ENCODE measurements at places on chromosomes 6 and 20.
A peak's percentile ranks its signal among the peaks of the same experiment; 100 is the strongest.

DNA sequence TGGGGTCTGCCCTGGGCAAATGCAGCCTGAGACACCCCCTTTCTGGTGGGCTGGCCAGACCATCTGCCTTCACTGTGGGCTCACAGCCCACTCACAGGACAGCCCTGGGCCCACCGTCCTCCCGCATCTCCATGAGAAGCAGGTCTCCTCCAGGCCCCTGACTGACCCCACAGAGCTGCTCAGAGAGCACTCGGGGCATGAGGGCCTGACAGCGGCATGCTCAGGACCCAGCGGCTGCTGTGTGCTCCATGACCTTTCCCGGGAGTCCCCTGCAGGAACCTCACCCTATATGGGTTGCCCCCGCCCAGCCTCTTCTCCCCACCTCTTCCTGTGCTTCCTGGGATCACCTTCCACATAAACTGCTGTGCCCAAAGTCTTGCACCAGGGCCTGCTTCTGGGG lies 162.4 kb upstream of the CST7 start:
- no peak for DNase-seq

GRCh38 chr20:2767768-2768631 lies 32.4 kb downstream of the CPXM1 start:
- no peak for DNase-seq

- no peak for DNase-seq
These were observed 59.6 kb downstream of the LINC00237 start for GRCh38 chr20:21046413-21047070.

DNA sequence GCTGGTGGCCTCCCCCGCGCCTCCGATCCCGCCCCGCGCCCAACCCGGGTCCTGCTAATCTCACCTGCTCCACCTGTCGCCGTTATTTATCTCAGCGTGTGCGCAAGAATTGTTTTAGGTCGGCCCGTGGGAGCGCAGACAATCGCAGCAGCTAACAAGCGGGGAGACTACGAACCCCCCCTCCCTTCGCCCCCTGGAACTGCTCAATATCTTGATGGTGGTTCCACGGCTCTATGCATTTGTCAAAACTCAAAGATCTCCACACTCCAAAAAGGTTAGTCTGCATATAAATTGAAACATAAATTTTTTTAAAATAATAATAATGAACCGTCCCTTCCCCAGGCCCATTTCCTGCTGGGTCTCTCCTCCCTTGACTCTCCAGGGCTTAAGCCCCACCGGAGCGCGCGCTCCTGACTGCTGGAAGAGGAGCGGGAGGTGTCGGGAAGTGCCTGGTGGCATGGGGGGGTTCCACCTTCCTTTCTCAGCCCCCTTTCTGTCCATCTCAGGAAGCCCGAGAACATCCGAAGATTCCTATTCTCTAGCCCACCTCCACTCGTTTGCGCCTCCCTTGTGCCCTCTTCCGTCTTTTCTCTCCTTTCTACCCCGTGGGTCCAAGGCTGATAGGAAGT lies 1.6 kb upstream of the MDGA1 start:
- no peak for DNase-seq

- no peak for DNase-seq
These were observed 127.2 kb downstream of the MTHFD1L start for GRCh38 chr6:150992703-150993102.

GRCh38 chr6:2412731-2413130 lies 167.3 kb upstream of the GMDS start:
- no peak for DNase-seq

GRCh38 chr6:15392182-15392581 lies 146.3 kb downstream of the JARID2 start:
- DNase-seq, result no peak

DNA sequence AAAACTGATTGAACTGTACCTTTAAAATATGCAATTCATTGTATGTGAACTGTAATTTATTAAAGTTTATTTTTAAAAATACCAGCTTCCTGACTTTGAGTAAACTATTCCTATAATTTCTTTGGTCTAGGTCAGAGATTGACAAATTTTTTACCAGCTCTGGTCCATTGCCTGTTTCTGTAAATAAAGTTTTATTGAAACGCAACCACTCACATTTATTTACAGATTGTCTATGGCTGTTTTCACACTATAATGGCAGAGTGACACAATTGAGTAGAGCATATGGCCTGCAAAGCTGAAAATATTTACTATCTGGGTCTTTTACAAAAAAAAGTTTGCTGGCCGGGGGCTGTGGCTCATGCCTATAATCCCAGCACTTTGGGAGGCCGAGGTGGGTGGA lies 33.0 kb upstream of the NFATC2 start:
- no peak for DNase-seq

DNA sequence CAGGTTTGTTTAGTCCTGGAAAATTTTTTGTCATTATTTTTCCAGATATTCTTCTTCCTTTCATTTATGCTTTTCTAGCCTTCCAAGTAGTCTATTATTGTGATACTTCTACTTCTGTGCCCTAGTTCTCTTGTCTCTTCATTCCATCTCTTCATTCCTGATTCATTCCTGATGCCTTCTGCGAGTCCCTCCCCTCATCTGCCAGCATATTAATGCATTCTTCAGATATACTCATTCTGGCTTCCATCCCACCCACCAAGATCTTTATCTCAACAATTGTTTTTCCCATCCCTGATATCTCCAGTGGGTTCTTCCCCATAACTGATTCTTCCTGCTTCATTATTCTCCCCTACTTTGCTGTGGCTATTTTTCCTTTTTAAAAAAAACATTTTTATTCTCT lies 35.2 kb downstream of the ALDH5A1 start:
- no peak for DNase-seq

- DNase-seq, result no peak
These were observed 3.5 kb upstream of the PLCG1 start for GRCh38 chr20:41133709-41134361.

- no peak for DNase-seq
These were observed 1.2 kb downstream of the POU5F1 start for GRCh38 chr6:31169123-31169857.

- DNase-seq, result no peak
These were observed 128.8 kb upstream of the GGTLC1 start for GRCh38 chr20:24117383-24117782.

- no peak for DNase-seq
These were observed 20.8 kb upstream of the SNRPB2 start for GRCh38 chr20:16709017-16709416.

DNA sequence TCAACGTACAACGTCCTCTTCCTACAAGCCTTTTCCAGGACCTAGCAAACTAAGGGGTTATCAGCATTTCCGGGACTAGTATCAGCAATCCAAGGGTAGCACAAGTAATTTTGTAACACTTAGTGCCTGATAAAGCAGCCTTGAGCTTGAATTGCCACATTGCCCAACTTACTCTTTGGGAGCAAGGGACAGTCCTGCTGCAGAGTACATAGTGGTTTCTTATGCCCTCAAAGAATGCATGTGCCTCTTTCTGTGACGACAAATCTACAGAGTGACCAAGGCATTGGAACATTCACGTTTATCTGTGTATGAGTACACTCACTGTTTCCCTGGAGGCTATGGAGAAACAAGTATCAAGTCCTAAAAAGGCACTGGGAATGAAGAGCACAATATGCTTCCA lies 3.2 kb upstream of the ID4 start:
- no peak for DNase-seq

DNA sequence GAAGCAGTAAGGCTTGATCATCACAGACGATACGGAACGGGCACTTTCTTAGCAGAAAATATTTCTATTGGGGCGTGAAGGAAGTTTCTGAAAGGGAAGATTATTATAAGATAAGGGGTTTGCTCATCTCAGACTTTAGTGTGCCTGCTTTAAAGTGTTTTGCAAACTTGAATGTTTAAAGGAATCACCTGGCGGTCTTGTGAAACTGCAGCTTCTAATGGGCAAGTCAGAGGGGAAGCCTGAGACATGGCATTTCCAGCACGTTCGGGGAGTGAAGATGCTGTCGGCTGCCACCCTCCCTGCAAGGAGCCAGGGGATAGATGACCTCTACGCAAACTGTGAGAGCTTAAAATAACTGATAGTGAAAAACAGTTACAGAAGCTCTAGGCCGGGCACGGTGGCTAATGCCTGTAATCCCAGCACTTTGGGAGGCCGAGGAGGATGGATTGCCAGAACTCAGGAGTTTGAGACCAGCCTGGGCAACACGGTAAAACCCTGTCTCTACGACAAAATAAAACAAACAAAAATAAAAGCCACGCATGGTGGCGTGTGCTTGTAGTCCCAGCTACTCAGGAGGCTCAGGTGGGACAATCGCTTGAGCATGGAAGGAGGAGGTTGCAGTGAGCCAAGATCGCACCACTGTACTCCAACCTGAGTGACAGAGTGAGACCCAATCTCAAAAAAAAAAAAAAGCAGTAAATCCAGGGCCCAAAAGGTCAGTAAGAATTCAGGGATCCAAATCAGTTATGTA lies 2.3 kb upstream of the KIF16B start:
- DNase-seq, result no peak

DNA sequence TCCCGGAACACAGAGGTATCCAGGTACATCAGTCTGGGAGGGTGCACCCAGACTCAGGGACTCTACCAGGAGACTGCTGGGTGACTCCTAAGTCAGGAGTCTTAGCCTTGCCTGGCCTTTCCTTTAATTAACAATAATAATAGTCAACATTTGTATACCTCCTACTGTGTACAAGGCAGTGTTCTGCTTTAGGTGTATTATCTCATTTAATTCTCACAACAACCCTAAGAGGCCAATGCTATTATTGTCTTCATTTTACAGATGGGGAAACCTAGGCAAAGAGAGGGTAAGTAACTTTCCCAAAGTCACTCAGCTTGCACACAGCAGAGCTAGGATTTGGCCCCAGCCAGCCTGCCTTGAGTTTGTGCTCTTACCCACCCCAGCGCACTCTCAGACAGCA lies 39.6 kb downstream of the MRPL14 start:
- no peak for DNase-seq

- DNase-seq, result no peak
These were observed 179.4 kb downstream of the ASCC3 start for GRCh38 chr6:100701728-100702127.

- no peak for DNase-seq
These were observed 33.6 kb upstream of the NOP56 start for GRCh38 chr20:2618815-2619214.

GRCh38 chr6:155093430-155093829 lies 98.3 kb downstream of the TIAM2 start:
- no peak for DNase-seq

- DNase-seq, result no peak
These were observed 22.9 kb downstream of the CNBD2 start for GRCh38 chr20:35991142-35991771.

DNA sequence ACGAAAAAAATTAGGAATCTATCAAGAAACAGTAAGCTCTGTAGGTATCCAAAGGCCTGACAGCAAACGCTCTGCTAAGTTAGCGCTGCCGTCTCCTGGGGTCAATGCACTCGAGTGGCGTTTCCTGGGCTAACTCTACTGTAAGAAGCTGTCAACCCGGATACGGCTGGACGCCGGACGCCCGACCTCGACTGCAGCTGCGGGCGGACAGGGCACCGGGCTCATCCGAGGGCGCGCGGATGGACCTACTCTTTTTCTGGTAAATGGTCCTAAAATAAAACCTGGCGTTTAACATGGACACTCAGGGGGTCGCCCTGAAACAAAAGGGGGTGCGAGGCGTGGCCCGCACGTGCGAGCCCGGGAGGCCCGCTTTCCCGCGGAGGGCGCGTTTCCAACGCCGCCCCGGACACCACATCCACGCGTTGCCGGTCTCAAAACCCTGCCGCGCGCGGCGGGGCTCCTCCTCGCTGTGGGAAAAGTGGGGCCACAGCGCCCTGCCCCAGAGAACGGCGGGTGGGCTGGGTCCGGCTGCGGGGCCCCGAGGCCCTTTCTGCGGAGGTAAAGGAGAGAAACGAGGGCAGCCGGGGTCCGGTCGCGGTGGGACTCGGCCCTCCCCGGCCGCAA lies 537 bp downstream of the TCP1 start:
- peak; percentile 15 for DNase-seq

DNA sequence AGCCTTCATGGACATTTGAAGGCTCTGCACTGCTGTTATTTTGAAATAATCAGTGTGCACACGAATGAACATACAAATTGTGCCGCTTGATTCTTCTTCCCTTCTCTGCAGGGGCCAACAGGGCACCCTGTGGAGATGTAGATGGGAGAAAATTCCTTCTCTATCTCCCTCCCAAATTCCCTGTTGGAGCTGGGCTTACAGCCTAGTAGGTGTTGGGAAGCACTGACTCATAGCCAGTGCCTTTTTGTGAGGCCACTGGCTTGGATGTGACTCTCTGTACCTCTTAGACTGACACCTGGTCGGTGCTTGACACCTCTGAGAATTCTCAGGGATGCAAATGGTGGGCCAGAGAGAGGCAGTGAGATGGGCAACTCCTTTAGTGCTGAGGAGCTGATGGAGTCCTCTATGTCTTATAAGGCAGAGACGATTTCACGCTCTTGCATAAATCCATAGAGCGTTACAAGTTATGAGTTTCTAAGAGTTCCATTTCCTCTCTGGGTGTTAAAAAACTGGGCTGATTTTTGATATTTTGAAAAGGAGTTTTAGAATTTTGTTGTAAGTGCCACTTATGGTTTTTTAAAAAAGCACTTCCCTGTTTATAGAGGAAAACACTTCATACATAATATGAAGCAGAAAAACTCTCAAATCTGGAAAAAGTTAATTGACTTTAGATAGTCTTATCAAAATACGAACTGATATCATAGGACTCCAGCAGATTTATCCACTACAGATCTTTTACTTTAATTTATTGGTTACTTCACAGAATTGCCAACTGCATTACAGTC lies 89.8 kb upstream of the MAP3K7 start:
- no peak for DNase-seq

GRCh38 chr6:159074120-159074684 lies 29.4 kb upstream of the TAGAP start:
- no peak for DNase-seq

- no peak for DNase-seq
These were observed 256.7 kb upstream of the CNR1 start for GRCh38 chr6:88422831-88423230.

DNA sequence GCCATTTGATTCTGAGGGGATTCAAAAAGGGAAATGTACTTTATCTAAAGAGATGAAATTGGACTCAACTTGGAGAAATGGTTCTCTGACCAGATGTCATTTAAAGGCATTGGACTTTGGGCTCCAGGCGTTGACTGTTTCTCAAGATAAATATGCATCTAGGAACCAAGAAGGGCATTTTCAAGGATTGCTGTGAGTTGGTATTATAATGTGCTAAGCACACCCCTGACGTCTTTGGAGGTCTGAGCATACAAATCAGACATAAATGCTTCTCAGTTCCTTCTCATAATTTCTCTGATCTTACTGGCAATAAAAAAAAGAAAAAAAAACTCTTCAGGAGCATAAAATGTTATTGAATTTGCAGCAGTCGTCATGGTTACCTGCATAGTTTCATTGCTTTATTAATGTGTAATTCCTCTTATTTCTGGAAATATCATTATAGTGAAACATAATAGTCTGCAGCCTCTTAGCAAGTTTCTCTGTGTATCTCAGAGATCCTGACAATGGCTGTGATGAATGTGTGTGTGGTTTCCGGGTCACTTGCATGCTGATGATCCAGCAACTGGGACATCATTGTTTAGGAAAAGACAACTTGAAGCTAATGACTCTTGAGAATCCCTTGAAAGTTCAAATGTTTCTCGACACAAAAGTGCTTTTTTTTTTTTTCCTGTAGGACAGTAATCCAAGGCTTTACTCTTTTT lies 136.0 kb downstream of the AIG1 start:
- peak; percentile 47 for DNase-seq
